ENCODE measurements at places on chromosomes 1 and 21.

- DNase-seq: no peak
Measured at GRCh38 chr1:224199679-224200078, 16.6 kb downstream of the DEGS1 start.

DNA sequence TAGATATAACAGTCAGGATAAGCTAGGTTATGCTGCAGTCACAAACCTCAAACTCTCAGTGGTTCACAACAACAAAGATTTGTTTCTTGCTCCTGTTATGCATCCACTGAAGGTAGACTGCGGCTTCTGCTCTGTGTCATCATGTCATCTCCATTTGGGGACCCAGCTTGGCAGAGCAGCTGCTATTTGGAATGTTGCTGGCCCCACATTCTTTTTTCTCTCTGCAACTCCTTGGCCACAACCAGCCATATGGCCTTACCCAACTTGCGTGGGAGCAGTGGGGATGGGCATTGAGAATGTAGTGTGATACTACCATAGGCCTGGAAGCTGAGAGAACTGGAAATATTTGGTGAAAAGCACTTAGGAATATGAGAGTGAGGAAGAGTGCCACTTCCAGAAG is 26.4 kb downstream of the AGO4 start:
- no peak for DNase-seq

DNA sequence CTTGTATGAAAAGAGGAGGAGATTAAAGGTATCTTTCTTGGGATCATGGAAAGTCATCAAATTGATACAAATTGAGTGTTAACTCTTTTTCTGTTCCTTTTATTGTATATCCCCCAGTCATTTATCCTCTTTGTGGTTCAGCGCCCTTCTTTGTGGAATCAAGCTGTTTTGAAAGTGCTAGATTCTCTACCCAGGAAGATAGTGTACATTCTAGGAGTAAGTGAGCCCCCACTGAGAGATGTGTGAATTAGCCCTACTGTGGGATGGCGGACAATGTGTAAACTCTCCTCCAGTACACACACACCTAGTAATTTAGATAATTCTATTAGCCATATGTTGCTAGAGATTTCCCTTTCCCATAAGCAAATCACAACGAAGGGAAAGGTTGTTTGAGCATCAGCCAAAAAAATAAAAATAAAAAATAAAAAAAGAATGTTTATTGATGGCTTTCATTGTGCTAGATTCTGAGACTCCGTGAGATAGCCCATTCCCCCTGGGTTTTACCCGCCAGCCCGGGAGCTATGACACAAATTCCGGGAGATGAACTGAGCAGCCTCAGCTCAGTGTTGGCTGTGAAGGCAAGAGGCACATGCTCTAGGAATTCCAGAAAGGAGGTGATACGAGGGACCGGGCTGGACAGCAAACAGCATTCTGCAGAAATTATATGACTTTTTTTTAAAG is 378.4 kb upstream of the RUNX1 start:
- DNase-seq: no peak

GRCh38 chr1:41955461-41956159 is 36.9 kb upstream of the HIVEP3 start:
- no peak for DNase-seq

DNA sequence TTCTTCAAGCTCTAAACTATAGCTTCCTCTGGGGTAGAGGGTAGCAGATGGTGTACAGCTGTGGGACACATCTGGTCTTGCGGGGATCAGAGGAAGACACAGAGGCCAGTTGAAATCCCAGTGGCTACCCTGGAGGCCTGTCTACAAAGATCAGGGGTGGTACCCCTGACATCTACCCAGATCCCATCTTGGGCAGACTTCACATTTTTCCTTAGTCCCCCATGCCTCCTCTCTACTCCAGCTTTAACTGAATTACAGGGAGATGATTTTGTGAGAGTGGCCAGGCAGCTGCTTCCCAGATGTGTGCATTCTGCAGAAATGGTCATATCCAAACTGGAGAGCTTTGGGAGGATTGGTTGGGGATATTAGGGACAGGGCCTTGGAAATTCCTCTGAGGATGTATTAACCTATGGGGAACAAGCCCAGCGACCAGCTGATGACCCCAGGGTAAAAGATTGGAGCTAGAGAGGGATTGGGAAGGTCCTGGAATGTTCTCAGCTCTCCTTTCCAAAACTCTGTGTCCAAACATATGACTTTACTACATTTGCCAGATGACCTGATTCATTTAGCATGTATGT is 9.6 kb upstream of the CD34 start:
- no peak for DNase-seq

GRCh38 chr21:20311234-20311787 is 686.9 kb upstream of the NCAM2 start:
- DNase-seq: no peak

- no peak for DNase-seq
Measured at GRCh38 chr1:226719596-226720387, 19.3 kb downstream of the ITPKB start.

- no peak for DNase-seq
Measured at GRCh38 chr1:37666241-37666867, 26.0 kb upstream of the CDCA8 start.

DNA sequence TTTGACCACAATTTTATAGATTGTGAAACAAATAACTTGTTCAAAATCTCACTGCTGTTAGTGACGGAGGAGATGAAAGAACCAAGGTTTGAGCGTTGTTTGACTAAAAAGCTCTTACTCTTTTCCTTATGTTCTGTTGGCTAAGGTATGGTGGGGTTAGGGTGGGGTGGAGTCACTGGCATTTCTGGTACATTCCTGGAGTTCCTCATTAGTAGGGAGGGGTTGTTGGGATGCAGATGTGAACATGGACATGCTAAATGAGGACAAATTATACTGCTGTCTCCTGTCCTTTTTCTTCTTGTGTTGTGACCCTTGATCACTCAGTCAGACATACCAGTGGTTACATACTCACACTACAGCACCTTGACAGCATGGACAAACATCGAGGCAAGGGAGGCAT is 26.2 kb upstream of the CD1D start:
- no peak for DNase-seq

- no peak for DNase-seq
Measured at GRCh38 chr1:88923224-88923623, 31.9 kb upstream of the GTF2B start.

GRCh38 chr21:36075953-36076352 is 6.1 kb downstream of the CBR1 start:
- no peak for DNase-seq

- DNase-seq: no peak
Measured at GRCh38 chr1:209650454-209650853, 1.8 kb downstream of the LAMB3 start.

DNA sequence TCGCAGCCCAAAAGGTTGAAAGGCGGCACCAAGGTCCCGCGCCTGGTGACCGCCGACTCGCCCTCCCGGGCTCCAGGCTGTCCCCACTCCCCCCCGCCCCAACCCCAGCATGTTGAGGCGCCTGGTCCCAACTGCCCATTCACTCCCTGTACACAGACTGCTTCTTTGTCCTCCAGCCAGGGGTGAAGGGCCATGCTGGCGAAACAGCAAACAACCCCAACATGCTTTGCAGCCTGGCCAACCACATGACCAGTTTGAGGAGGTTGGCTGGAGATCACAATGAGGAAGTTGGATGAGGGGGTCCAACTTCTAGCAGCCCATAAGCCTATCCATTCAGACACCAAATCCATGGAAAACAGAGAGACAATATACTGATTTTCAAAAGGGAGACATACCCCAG is 13.5 kb downstream of the PDE9A start:
- DNase-seq: no peak

- no peak for DNase-seq
Measured at GRCh38 chr21:31917108-31917507, 44.3 kb downstream of the HUNK start.

GRCh38 chr1:40385437-40386358 is 12.2 kb downstream of the SMAP2 start:
- no peak for DNase-seq

DNA sequence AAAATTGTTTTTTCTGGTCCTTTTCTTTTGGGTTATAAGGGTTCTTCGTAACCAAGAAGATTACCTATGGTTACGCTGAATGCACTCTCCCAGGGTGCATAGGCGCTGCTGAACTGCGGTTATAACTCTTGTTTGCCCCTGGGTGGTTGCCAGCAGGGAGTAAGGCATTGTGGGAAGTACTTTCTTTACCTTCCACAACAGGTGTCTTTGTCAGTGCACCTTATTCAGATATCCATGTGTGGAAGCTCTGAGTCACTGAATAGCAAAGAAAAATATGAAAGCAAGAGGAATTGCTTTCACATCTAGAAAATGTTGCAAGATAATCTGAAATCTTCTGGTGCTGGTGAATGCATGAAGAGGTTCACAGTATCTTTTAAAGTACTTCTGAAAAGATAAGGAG is 124.4 kb upstream of the CACYBP start:
- DNase-seq: no peak

All from stimulated activated CD4-positive, alpha-beta T cell treated with anti-CD3 and anti-CD28 coated beads, Interleukin-1b, Interleukin-23, amount 100 ng/mL, for 1 hour (primary cell).